Inflammatory macrophage treated with lipopolysaccharide for 4 hours (primary cell): ENCODE measurements at places on chromosomes 12 and 14.
A peak's percentile ranks its signal among the peaks of the same experiment; 100 is the strongest.

- DNase-seq, result peak; percentile 64
These were observed 195.6 kb upstream of the KRR1 start for GRCh38 chr12:75706786-75707605.

DNA sequence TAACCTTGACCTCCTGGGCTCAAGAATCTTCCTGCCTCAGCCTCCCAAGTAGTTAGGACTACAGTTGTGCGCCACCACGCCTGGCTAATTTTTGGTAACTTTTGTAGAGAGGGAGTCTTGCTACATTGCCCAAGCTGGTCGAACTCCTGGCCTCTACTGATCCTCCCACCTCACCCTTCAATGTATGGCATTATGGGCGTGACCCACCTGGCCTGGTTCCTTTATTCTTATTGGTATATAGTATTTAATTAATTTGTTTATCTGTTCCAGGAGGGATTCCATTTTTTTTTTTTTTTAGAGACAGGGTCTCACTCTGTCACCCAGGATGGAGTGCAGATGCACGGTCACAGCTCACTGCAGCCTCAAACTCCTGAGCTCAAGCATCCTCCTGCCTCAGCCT lies 40.9 kb upstream of the EAPP start:
- no peak for DNase-seq

- no peak for DNase-seq
These were observed 24.9 kb upstream of the PRKAB1 start for GRCh38 chr12:119642986-119643385.

- no peak for DNase-seq
These were observed 851.2 kb downstream of the GALC start for GRCh38 chr14:87141801-87142200.

- no peak for DNase-seq
These were observed 445.4 kb downstream of the SOX5 start for GRCh38 chr12:23504043-23504442.

DNA sequence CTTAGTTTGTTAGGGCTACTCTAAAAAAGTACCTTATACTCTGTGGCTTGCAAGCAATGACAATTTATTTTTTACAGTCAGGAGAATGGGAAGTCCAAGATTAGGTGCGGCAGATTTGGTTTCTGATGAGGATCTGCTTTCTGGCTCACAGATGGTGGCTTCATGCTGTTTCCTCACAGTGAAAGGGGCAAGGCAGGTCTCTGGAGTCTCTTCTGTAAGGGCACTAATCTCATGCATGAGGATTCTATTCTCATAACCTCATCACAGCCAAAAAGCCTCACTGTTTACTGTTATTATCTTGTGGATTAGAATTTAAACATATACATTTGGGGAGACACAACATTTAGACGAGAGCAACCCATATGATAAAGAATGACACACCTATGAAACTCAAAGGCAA lies 1957.4 kb upstream of the SEL1L start:
- DNase-seq, result no peak

- no peak for DNase-seq
These were observed 19.6 kb downstream of the ASB2 start for GRCh38 chr14:93956514-93957332.

DNA sequence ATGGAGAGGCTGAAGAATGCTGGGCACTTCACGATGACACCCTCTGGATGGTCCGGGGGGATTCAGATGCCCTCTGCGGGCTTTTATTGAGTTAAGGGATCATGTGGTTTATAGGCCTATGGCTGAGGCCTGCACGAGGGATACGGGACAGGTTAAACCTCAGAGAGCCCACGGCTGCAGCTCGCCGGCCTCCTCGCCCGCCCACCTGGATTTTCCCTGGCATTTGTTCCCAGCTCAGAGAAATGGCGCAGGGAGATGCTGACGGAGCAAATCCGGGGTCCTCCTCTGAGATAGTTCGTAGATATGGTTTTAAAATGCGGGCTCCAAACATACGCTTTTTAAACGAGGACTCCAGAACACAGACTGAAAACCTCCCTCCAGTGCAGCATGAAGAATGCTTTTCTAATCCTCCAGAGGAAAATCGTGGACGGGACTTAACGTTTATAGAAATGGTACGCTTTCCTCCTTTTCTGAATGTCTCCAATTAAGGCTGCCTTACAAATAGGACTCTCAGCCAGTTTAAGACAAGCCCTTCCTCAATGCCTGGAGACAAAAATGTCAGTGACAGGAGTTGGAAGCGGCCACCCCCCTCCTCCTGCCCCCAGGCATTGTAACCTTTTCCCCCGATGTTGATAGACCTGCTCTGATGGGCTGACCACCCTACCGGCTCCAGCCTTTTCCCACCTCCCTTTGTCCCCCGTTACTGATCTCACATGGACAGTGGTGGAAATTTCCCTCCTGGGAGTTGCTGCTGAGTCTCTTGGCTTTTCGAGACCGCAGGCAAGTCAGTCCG lies 16.6 kb downstream of the CCND2 start:
- no peak for DNase-seq

DNA sequence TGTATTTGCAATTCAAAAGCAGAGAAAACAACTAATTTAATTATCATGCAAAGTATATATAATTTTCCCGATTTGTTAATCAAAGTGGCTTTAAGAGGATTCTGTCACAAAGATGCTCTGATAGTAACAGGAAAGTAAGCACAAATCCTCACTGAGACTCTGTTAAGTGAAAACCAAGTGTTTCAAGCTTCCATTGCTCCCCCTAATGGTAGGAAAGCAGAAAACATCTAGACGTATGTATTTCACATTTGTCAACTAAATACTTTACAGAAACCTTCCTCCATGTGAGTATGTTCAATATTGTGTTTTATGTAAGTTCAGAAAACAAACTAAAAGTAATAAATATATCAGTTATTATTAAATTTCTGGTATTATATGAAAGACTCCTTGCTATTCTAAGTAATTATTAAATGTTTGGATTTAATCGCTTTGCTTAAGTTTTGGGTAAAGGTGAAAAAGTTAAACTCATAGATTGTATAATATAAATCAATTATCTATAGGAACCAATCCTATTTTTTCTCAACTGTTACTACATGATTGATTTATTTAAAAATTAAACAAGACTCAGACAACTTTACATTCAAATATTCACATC lies 1.5 kb upstream of the NTS start:
- peak; percentile 70 for DNase-seq

GRCh38 chr14:101034986-101035385 lies 131.5 kb upstream of the RTL1 start:
- DNase-seq, result no peak

DNA sequence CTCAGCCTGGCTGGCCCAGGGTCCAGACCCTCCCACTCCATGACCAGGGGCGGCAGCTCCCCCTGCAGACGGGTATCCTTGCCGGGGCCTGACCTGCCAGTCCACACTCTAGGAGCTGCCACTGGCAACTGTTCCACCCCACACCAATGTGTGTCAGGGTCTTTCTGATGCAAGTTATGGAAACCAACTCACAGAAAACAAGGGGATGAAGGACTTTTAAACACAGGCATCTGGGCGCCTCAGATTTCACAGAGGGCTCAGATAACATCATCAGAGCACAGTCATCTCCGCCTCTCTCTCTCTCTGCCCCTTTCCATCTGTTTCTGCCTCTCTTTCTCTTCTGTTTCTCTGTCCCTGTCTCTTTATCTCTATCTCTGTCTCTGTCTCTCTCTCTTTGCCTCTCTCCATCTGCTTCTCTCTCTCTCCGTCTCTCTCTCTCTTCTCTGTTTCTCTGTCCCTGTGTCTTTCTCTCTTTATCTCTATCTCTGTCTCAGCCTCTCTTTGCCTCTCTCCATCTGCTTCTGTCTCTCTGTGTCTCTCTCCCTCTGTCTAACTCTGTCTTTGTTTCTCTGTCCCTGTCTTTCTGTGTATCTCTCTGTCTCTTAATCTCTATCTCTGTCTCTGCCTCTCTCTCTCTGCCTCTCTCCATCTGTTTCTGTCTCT lies 67.4 kb upstream of the FBRSL1 start:
- no peak for DNase-seq

- no peak for DNase-seq
These were observed 296.3 kb upstream of the PRKD1 start for GRCh38 chr14:30223966-30224365.

GRCh38 chr12:2804393-2805142 lies 7.9 kb upstream of the ITFG2 start:
- no peak for DNase-seq

DNA sequence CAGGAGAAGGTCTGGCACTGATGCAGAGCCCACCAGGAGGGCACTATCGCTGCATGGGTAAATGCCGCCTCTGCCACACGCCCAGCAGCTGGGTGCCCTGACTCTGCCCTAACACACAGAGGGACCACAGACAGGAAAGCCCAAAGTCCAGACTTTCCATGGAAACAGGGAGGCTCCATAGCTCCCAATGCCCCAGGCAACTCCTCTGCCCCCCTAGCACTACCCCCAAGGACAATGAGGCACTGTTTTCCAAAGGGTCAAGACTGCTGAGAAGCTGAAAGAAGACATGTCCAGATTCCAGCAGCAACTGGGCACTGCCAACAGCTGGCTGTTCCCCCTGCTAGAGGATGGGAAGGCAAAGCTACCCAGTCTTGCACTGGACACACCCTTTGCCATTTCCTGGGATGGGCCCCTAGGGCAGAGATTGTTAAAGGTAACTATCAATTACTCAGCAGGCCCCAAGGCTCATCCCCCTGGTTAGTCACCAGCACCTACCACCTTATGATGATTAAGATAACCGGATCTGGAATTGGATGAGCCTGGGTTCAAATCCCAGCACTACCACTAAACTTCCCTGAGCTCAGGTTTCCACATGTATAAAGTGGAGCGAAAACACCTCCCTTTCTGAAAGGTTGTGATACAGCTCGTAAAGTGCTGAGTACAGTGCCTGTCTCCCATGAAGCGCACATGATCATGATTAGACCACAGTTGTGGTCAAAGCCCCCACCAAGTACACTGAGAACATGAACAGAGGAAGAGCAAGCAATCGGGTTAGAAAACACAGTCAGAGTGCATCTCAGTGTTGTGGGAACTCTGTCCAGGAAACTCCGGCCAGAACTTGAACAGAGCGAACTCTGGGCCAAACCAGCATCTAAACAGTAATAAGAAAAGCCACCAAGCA lies 3.3 kb downstream of the PXN start:
- peak; percentile 43 for DNase-seq

GRCh38 chr12:94146166-94146936 lies 2.0 kb upstream of the PLXNC1 start:
- DNase-seq, result no peak

DNA sequence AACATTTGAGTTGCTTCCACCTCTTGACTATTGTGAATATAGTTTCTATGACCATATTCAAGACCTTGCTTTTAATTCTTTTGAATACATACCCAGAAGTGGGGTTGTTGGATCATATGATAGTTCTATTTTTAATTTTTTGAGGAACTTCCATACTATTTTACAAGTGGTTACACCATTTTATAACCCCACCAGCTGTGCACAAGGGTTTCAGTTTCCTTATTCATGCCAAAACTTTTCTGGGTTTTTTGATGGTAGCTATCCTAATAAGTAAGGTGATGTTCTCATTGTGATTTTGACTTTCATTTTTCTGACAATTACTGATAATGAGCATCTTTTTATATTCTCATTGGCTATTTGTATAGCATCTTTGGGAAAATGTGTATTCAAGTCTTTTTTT lies 109.4 kb upstream of the GARIN2 start:
- DNase-seq, result peak; percentile 78

GRCh38 chr14:50007123-50007903 lies 109.1 kb downstream of the VCPKMT start:
- DNase-seq, result no peak

DNA sequence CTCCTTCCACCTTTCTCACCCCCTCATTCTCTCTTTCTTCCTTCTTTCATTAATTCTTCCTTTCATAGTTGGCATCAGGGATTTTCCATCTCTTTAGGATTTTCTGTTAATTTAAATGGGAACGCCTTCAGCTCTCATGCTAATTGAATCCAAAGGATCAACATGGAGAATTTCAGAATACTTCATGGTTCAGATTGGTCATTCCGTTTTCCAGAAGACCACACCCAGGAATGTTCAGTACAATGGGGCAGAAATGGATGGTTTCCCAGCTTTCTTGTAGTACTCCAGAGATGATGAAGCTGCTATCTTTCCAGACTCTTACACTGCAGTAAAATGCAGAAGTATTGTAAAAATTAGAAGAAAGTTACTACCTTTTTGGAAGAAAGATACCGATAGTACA lies 440.0 kb downstream of the DAD1 start:
- no peak for DNase-seq

DNA sequence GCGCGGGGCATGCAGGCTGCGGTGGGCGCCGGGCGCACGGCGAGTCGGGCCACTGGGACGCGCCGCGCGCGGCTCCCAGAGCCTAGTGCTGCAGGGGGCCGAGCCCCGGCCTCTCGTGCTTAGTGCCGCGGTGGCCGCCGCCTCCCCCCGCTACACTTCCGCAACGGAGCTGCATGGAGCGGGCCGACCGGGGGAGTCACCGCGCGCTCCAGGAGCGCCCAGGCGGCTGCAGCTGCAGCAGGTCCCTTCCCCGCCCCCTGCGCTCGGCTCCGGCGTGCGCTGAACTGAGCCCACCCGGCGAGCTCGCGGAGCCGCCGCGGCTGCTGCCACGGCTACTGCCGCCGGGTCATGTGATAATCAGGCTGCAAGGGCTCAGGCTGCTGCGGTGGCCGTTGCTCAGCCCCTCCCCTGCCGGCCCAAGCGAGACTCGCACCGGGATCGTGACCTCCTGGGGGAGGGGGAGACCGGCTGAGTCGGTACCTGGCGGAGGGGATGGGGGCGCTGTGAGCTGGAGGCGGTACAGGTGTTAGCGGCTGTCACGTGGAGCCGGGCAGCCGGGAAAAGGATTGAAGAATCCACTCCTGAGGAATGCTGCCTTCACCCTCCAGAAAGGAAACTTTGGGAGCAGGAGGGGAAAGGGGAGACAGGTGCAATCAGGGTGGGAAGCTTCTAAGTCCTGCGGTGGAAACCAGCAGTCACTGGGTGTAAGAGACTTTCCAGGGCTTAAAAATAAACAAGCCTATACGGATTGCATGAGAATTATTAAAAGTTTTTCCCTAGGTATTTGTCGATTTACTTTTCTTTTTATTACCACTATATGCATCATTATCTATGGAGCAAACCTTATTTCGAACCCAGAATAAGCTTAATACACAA lies at the start of gene PPM1H:
Gene PPM1H, minus strand, starts transcription at position 352 of the 876 bp plus-strand sequence. CDS start 414 bp downstream, outside the sequence.
- DNase-seq, result peak; percentile 63

DNA sequence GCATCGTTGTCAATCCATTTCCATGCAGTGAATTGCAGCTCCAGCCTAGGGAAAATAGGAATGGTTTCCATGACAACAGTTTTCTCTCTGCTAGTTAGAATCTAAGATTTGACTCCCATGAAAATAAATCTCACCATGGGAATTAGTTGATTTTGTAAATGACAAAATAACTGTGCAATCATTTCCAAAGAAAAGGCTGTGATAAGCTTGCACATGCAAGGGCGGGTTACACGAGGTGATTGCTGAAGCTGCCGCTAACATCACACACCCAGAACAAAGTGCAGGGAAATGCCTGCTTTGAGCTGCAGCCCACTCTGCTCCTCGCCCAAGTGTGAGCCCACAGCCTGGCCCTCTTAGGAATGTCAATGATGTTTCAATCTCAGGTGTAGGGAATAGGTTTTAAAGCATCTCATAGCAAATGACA lies 53.8 kb downstream of the TRIM9 start:
- DNase-seq, result no peak

- peak; percentile 88 for DNase-seq
These were observed at the start of gene ALDH1L2 for GRCh38 chr12:105084251-105085250. ALDH1L2 (minus strand) TSS chr12:105084458; CDS start chr12:105084436, 22 bp downstream.

GRCh38 chr12:67477681-67478265 lies 170.8 kb upstream of the DYRK2 start:
- DNase-seq, result no peak
